ENCODE measurements at places on chromosomes 7 and 10.

DNA sequence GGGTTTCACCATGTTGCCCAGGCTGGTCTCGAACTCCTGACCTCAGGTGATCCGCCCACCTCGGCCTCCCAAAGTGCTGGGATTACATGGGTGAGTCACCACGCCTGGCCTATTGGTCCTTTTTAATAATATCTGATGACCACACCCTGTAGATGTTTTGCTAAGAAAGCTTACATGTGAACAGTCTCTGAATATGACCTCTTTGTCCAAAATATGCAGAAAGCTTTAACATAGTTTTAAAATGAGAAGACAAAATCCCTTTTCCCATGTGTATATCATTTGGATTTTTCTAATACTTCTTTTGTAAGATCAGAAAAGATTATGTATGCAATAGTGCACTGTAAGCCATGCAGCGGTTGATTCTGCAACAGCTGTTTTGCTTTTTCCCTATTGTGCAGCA lies 38.5 kb downstream of the MCU start:
- DNase-seq: no peak

- DNase-seq: no peak
Observed at GRCh38 chr7:132407764-132408163, 168.5 kb downstream of the PLXNA4 start.

- no peak for DNase-seq
Observed at GRCh38 chr7:139909379-139910050, 80.5 kb downstream of the TBXAS1 start.

DNA sequence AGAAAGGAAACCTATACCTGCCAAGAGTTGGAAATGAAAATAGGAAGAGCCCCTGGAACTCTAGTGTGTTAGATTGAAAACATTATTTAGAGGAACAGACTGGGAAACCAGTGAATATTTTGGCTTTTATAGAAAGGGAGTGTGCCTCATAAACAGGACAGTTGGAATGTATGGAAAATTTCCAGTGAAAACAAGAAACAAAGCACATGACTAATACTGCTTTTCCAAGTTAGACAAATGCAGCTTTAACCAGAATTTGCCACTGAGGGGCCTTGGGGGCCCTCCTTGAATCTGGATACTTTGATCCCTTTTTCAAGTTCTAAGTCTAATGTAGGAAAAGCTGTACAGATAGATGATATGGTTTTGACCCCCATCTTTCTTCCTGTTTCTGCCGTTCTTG lies 21.2 kb downstream of the ITGB8 start:
- no peak for DNase-seq
